WERI-Rb-1 (cell line): ENCODE measurements at places on chromosomes 2 and 18.

DNA sequence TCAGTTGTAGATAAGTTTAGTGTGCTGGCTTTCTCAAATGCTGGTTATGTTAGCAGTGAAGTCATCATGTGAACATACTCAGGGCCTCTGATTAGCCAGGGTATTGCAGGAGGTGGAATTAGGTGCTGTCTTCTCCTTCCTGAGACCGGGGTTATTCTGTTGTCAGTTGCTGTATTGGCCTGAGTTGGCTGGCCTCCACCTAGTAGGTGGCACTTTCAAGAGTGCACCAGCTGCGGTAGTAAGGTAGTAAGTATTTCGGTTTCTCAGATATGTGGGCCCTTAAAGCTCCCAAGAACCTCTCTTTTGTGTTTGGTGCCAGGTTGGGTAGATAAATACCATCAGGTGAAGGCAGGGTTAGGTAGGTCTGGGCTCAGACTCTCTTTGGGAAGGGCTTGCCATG is 1430.5 kb upstream of the CELF4 start:
- DNase-seq = no peak

GRCh38 chr2:241121008-241121407 is 18.9 kb upstream of the MTERF4 start:
- no peak for DNase-seq

DNA sequence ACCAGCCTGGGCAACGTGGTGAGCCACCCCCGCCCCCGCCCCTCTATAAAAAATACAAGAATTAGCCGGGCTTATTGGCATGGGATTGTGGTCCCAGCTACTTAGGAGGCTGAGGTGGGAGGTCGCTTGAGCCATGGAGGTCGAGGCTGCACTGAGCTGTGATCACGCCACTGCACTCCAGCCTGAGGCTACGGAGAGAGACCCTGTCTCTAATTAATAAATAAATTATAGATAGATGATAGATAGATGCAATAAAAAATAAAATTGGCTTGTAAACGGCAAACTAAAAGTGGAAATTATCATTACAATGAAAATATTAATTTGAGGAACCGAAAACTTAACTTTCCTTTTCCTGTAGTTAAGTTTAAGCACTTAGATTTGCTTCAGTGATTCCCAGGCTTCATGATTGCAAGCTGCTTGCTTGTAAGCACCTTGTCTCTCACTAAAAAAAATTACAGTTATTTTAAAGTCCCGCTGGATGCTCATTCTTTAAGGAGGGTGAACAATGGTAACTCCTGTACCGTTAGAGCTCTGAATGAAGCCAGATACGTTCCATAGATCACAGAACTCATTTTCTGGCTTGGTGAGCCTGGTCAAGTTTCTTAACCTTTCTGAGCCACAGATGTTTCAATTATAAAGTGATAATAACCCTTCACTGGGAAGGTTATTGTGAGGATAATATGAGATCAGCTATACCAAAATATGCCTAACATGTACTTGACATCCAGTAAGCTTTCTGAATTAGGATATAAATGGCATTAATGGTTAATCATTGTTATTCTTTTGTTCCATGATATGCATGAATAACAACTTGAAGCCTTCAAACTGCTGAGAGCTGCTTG is 9.3 kb upstream of the NARS1 start:
- no peak for DNase-seq

- DNase-seq = no peak
These were observed 34.1 kb downstream of the PIEZO2 start for GRCh38 chr18:11115276-11115675.

GRCh38 chr2:216651351-216651881 is 18.2 kb downstream of the IGFBP2 start:
- DNase-seq = no peak

- no peak for DNase-seq
These were observed 45.6 kb downstream of the GPC1 start for GRCh38 chr2:240480834-240481623.

DNA sequence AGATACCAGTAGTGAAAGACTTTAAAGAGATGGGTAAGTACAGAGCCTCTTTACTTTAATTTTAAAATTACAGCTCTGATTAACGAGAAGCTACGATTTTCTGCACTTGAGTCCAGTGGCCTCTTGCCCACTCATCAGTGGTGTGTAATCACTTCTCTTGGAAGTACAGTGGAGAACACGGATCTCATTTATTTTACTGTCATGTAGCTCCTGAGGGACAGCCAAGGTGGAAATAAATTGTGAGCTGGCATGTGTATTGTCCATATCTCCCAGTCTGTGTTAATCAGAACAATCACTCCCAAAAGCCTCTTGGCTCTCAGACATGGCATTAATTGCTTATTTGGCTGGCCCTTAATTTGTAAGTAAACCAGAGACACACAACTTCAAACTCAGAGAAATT is 69.4 kb downstream of the LOXHD1 start:
- DNase-seq = no peak

- no peak for DNase-seq
These were observed 39.4 kb upstream of the SH3BP4 start for GRCh38 chr2:234912437-234912836.
